ENCODE measurements at places on chromosomes 1 and 21.

DNA sequence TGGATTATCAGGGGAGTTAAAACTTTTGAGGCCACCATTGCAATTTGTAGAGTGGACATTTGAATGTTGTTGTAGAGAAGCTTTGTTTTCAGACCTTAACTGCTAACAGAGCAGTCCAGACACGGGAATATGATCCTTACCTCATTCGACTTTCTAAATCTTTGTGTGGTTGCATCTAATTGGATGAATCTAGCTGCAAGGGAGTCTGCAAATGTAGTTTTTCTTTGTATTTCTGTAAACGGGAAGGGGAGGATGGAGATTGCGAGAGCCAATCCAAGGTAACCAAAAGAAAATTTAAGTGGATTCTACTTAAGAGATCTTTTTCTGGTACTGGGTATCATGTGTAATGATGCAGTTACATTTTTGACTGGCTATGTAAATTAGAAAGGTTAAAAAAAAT lies 110.2 kb downstream of the FMN2 start:
- DNase-seq, result no peak

GRCh38 chr21:41713495-41714281 lies 53.2 kb downstream of the RIPK4 start:
- DNase-seq, result no peak

GRCh38 chr1:210681158-210681557 lies 352.5 kb downstream of the HHAT start:
- peak; percentile 66 for DNase-seq

- DNase-seq, result peak; percentile 55
Observed at GRCh38 chr1:202571719-202572339, 138.4 kb downstream of the SYT2 start.

GRCh38 chr1:29696656-29697390 lies 460.5 kb downstream of the PTPRU start:
- no peak for DNase-seq

GRCh38 chr21:16573578-16573977 lies 843.8 kb downstream of the USP25 start:
- no peak for DNase-seq

DNA sequence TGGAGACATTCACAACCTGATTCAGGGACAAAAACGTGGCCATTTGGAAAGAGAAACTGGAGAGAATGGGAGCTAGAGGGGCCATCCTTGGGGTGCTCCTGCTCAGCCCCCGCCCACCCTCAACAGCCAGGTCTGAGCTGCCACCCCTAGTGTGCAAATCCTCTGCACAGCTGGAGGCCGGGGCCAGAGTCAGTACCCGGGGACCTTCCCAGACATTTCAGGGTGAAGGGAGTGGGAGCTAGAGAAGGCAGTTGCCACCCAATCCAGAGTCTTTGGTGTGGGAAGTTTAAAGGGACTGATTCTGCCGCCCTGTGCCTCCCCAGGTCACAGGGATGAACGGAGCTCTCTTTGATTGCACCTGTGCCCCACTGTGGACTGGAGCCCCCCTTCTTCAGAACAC lies 397.4 kb downstream of the MATN1 start:
- DNase-seq, result no peak

DNA sequence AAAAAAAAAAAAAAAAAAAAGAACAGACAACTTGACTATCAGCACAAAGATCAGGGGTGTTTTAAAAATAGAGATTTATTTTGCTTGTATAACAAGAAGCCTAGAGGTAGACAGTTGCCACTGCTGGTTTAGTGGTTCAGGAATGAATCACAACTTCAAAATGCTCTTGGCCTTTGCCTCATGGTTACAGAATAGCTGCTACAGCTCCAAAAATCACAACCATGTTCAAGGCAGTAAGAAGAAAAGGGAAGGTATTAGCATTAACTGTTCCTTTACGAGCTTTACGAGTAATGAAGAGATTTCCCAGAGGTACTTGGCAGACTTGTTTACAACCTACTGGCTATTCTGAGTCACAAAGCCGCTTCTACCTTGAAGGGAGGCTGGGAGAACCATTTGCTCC lies 52.5 kb upstream of the PPM1J start:
- DNase-seq, result no peak

DNA sequence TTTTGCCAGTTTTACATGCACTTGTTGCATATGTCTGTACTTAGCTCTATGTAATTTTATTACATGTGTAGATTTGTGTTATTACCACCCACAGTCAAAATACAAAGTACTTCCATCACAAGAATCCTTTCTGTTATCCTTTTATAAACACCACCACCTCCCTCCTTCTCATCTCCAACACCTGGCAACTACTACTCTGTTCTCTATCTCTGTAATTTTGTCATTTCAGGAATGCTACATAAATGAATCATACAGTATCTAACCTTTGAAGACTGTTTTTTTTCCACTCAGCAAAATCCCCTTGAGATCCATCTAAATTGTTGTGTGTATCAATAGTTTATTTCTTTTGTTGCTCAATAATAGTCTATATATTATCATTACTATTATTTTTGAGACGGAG lies 64.5 kb upstream of the COP1 start:
- no peak for DNase-seq

DNA sequence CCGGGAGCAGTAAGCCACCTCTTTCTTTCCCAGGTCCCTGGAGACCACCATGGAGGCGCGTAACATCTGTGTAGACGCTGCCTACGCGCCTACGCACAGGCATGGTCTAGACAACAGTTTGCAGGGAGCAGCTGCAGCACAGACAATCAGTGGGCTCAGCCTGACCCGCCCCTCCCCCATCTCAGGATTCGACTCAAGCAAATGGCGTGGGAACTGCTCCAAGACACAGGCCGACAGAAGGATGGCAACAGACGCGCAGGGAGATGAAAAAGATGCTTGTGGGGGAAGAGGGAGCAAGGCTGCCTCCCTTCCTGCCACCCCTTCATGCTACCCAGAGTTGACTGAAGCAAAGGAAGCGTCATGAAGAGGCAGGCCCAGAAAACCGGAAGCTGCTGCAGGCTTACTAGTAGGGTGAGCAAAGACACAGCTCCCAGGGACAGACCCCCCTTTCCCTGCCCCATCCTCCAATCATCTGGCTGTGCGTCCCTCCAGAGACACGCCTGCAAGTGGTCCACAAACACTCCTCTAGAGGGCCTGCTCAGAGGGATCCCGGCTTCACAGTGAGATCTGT lies 19.5 kb downstream of the STK40 start:
- peak; percentile 70 for DNase-seq

GRCh38 chr1:199029401-199029800 lies 390.6 kb downstream of the PTPRC start:
- no peak for DNase-seq

- no peak for DNase-seq
Observed at GRCh38 chr1:7680955-7681268, 90.2 kb upstream of the VAMP3 start.

DNA sequence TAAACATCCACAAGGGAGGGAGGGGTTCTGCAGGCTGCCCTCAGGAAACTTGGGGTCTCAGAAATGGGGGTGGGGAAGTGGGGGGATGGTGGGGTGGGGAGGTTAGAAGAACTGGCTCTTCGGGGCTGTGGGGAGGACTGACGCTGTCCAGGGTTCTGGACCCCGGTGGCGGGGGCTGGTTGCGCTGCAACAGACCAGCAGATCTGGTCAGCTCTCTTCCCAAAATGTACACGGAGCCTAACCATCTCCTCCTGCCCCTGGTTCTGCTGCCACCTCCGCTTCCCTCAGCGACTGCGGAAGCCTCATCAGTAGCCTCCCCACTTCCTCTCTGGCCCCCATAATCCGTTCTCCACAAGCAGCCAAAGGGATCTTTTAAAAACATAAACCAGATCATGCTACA lies 29.3 kb upstream of the C1QA start:
- no peak for DNase-seq

DNA sequence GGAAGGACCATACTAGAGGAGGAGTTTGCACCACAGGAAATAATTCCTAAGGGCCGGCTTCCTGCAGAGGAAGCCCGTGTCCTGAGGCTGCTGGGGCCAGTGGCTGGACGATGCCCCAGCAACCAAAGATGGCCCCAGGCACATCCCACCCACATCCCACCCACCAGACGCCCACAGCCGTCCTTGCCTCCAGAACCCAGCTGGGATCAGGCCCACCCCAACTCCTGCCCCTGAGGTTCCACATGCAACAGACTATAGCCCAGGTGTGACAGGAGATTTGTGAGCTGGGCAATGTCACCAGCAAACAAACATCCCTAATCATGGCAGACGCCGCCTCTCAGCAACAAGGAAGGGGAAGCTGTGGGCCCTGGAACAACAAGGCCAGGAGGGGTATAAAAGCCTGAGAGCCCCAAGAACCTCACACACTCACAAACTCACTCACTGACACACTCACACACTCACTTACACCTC lies at the start of gene KRTAP10-9:
Gene KRTAP10-9, plus strand, starts transcription at position 421 of the 471 bp plus-strand sequence. CDS start 79 bp downstream, outside the sequence.
- DNase-seq, result no peak

DNA sequence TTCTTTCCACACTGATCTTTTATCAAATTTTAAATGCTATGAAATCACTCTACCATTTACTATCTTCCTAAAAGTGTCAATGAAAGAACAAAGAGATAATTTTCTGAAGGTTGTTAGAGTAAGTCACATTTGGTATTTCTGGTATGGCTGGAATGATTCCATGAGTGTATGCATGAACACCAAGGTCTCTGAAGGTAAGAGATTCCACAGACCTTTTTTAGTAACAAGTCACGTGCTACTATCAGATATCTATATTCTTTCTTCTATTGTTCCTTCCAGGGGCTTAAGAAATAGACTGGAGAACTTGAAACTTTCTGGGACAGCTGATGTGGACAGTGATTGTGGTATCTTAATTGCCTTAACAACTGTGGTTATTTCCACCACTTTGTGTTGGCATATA lies 265.0 kb downstream of the SDCCAG8 start:
- DNase-seq, result no peak

DNA sequence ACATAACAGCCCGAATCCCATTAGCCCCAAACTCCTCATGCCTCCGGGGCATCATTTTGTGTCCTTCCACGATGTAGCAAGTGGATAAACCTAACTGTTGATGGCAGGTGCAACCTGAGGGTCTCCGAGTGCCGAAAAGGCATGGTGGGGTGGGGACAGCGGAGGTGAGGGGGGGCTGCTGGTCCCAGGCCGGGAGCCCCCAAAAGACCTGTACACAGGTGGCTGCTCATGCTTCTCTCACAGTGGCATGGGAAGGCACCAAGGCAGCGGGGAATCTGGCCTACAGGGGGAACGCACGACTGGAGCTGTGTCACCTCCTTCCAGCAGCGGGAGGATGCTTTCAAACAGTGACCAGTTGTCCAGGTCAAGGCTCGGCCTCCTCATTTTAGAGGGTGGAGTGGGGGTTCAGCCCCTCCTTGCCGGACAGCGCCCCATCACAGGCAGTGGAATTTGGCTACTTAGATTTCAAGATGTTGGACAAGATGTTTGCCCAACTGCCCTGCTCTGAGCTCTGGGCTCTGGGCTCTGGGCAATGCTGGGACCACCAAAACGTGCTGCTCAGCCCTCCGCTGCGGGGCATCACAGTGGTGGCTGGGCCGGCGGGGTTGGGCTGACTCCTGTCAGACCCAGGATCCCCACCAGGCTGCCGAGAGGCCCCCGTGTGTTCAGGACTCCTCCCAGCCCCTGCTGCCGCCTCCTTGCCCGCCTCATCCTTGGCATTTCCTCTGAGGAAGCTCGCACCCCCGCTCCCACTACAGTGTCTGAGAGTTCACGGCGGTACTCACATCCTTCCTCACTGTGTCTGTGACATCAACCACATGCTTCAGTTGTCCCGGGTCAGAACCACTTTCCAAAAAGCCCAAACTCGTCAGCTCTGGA lies 7.6 kb downstream of the DNMT3L start:
- peak; percentile 16 for DNase-seq

GRCh38 chr1:2132222-2133038 lies 62.1 kb downstream of the FAAP20 start:
- peak; percentile 25 for DNase-seq

DNA sequence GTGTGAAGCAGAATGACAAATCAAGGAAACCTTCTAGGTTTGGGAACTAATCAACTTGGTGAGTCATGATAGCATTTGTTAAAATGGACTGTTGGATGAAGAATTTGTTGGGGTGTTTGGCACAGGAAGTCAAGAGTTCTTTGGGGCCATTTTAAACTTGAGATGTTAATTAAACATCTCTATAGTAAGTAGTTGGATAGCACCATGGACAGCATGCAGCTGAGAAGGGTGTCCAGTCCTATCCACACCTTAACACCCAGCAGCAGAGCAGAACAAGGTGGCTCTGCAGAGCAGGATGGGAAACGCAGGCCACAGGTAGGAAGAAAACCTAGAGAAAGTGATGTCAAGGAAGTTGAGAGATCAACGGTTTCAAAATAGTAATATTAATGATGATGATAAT lies 52.5 kb downstream of the TNR start:
- DNase-seq, result no peak

- DNase-seq, result no peak
Observed at GRCh38 chr1:9107136-9107535, 21.8 kb downstream of the GPR157 start.

GRCh38 chr1:9240914-9241820 lies 6.6 kb downstream of the H6PD start:
- DNase-seq, result no peak

GRCh38 chr1:206866062-206866461 lies 639 bp downstream of the IL20 start:
- no peak for DNase-seq

DNA sequence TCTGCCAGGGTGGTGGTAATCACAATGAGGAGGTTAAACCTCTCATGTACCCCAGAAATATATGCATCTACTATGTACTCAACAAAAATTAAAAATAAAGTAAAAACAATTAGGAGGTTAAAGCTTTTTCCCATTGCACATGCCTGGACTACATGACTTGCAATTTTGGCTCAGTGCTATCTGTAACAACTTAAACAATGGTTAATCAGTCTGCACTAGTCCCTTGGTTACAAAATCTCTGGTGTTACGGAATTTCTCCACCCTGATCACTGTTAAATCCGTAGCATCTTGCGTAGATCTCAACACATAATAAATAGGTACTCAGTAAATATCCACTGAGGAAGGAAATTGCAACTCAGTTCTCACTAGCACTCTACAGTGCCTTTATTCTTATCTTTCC lies 66.5 kb downstream of the SDCCAG8 start:
- DNase-seq, result peak; percentile 5

DNA sequence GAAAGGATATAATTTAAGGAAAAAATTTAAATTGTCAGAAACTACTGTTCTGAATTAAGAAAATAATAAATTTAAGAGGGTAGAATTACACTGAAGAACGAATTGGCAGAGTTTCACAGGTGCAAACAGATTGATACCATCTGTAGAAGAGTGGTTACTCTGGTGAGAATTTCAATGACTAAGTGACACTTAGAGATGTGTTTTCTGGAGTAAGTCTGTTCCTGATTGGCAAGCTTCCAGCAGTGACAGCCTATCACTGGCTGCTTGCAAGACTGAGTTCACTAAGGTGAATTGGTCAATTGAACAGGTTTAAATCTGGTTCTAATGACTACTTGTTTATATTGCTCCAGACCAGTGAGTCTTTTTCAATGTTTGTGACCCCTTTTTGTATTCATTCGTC lies 838.2 kb upstream of the RGS18 start:
- DNase-seq, result no peak
